ENCODE measurements at places on chromosomes 11 and 22.
A peak's percentile ranks its signal among the peaks of the same experiment; 100 is the strongest.

DNA sequence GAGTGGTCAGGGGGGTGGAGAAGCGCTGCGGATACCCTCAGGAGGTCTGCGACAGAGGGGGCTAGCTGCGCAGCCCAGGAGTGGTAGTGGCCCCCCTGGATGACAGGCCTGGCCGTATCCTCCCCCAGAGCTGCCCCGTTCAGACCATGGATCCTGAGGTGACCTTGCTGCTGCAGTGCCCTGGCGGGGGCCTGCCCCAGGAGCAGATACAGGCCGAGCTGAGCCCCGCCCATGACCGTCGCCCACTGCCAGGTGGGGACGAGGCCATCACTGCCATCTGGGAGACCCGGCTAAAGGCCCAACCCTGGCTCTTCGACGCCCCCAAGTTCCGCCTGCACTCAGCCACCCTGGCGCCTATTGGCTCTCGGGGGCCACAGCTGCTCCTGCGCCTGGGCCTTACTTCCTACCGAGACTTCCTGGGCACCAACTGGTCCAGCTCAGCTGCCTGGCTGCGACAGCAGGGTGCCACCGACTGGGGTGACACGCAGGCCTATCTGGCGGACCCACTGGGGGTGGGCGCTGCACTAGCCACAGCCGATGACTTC, 505 bp downstream of the NUDT22 start:
- peak; percentile 46 for DNase-seq

DNA sequence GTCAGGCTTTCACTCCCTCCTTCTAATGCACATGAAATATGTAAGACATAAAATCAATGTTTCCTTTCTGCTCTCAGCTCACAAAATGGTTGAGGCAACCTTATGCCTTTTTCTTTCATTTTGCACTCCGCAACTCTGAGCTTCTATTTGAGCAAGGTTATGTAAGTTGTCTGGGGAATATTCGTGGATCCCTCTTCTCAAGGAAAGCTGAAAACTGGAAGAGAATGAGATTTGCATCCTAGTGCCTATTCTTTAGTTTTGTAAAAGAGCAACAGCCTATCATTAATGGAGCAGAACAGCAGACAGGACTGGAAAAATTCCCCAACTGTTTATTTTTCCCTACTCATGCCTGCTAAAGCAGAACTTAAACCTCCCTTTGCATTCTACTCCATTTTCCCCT, 141.7 kb downstream of the FAM76B start:
- DNase-seq, result no peak

DNA sequence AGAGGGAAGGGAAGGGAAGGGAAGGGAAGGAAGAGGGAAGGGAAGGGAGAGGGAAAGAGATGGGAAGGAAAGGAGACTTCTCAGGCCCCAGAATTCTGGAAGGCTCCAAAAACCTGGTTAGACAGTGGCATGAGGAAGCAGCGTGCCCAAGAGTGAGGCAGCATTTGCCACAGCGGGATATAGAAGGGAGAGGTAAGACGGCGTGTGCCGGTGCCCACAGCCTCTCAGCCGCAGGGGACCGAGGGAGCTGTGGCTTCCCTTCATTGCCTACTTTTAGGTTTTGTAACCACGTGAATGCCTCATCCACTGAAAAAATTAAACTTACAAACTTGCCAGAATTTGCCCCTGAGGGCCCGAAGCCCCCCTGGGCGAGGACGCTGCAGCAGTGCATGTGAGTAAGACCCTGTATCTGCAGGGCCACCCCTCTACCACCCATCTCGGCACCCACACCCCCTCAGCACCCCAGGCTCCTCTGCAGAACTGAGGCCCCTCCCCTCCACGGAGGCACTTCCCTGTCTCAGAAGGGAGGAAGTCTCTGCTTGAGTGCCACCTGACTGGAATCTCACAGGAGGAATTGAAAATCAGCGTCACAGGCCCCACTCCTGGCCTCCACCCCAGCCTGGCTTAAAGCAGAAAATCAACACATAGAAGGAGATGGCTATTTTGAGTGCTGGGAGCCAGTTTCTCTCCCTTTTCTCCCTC, 58.1 kb downstream of the LINC01488 start:
- no peak for DNase-seq

GRCh38 chr22:45349916-45350315, 40.2 kb downstream of the FAM118A start:
- no peak for DNase-seq

GRCh38 chr11:43788421-43788820, 92.2 kb upstream of the ALKBH3 start:
- no peak for DNase-seq

GRCh38 chr11:12134236-12134585, 23.8 kb downstream of the MICAL2 start:
- DNase-seq, result no peak

GRCh38 chr11:22930816-22931594, 70.7 kb upstream of the CCDC179 start:
- no peak for DNase-seq

DNA sequence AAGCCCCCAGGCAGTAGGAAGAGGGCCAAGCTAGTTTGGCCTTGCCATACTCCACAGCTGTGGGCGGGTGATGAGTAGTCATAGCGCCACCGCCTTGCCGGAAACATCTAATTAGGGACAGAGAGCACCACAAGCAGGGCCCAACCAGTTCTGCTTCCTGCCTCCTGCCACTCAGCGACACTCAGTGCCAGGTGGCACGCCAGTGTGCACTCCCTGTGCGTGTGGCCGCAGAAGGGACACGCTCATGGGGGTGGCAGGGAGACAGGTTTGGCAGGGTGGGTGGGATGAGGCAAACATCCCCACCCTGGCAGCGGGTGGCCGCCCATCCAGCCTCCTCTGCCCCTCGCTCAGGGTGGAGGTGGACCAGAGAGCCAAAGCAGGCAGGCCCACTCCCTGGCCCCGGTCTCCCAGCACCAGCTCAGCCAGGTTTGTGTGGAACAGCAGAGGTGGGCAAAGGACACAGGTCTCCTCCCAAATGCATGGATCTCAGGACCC, 4.9 kb downstream of the OVOL1 start:
- peak; percentile 42 for DNase-seq

DNA sequence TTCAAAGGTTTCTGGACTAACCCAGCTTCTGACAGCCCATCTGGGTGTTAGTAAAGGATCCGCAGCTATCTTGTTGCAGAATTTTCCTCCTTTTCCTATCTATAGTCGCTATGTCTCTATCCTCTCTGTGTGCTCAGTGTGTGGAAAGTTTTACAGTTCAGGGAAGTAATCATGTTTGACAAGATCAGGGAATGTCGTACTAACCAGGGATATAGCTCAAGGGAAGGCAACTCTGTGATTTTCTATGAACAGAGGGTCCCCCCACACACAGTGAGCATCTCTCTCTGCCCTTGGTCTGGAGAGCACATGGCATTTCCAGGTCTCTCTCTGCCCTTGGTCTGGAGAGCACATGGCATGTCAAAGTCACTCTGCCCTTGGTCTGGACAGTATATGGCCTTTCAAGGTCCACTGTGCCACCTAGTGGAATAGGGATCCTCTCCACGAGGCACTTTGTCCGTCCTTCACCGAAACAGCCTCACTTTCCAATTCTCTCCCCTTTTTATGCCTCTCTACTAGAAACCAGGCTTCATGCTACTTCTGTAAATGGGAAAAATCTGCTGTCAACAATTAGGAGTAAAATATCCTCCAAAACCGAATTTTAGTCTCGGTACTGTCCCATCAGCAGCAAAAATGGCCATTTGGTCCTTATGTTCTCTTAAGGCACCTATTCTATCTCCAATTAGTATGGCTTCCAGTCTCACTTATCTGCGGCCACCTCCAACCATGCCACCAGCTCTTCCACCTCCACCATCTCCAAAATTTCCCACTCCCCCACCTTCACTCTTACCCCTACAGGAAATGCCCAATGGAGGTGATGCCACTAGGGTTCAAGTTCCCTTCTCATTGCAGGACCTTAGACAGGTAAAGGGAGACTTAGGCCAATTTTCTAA, 88.7 kb downstream of the IGLL5 start:
- no peak for DNase-seq

GRCh38 chr11:131924457-131925201, 554.2 kb downstream of the NTM start:
- no peak for DNase-seq

- DNase-seq, result no peak
Measured at GRCh38 chr11:71425860-71426259, 22.3 kb downstream of the DHCR7 start.

- no peak for DNase-seq
Measured at GRCh38 chr11:65899356-65900124, 648 bp downstream of the FOSL1 start.

DNA sequence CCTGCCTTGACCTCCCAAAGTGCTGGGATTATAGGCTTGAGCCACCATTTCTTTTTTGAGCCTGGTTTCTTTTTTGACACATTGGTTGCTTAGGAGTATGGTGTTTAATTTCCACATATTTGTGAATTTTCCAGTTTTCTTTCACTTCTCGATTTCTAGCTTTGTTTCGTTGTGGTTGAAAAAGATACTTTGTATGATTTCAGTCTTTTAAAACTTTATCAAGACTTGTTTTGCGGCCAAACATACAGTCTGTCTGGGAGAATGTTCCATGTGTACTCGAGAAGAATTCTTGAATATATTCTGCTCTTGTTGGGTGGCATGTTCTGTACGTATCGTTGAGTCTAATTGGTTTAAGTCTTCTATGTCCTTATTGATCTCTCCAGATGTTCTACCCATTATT, 20.8 kb downstream of the SHANK3 start:
- no peak for DNase-seq

DNA sequence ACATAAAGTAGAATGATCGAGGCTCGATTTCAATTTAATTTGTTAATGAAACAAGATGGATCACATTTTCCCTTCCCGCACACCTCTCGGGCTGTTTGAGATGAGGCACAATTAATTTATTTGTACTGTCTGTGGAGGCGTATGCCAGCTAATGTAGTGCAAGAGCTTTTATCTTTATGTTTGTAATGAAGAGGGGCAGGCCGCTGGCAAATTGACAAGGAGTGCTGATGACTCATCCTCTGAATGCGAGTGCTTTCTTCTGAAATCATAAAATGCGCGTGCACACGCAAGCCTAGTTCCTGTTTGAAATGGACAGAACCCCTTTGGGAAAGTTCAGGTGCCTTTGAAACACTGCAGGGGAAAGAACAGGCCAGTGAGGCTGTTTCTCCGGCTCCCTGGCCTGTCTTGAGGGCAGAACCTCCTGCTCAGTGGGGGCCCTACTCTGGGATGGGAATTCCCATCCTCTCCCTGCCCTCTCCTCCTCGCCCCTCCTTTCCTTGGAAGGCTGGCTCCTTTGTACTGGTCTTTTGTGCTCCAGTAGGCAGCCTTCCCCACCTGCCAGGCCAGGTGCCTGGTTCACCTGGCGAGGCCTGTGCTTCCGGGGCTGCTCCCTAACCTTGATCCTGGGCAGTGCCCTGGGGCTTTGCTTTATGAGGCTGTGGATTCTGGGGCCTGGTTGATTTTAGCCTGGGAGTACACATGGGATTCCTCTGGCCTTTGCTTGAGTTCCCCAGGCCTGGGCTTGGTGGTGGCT, 50.3 kb downstream of the TEAD1 start:
- DNase-seq, result no peak

DNA sequence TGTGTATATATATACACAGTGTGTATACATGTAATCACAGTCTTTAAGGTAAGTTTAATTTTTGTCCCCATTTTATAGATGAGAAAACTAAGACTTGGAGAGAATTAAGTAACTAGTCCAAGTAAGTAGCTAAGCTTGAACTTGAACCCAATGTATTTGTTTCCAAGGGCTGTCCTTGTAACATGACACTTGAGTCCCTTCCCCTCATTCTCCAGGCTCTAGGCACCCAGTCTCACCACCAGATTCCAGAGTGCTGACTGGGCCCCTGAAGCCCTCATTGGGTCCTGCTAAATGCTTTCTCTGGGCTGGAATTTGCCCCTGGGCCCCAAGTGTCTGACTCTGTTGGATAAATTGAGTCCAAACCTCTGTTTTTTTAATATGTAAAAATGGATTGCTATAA, 45.5 kb downstream of the ADM start:
- DNase-seq, result no peak

- DNase-seq, result no peak
Measured at GRCh38 chr11:17558916-17559315, 11.9 kb downstream of the OTOG start.

- no peak for DNase-seq
Measured at GRCh38 chr11:44733877-44734276, 7.1 kb downstream of the TSPAN18 start.

DNA sequence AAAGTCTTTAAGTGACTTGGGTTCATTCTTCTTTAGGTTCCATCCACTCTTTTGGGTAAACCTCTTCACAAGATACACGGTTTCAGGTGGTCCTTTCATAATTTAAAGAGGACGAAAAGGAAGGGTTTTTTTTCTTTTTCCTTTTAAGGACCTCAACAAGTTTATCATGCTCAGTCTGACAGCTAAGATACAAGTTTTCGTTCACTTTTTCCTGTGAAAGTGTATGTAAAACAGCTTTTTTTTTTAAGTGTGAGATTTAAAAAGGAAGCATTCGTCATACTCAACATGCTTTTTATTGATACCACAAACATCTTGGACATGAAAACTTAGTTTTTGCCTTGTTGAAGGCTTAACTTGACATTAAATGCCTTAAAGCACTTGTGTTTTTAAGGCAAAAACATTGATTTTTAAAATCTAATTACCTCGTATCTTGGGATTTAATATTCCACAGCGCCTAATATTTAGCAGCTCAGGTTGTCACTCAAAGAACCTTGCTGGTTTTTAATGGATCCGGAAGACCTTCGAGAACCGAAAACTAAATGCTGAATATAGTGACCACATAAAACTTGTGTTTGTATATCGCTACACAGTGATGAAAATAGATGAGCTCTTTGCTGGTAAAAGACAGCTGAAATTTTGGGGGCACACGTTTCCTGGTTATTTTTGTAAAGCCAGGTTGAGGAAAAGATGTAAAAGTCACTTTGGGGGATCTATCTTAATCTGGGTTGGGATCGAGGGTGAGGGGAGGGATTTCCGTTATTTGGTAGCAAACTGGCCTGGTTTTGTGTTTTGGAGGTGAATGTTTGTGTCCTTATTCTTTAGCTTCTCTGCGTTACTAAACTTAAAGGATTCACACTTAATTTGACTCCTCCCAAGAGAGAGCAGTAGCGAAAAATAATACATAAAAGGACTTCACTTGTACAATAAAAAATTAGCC, 2.3 kb downstream of the PCF11 start:
- DNase-seq, result no peak

- DNase-seq, result no peak
Measured at GRCh38 chr11:3907590-3907989, 52.1 kb downstream of the STIM1 start.

DNA sequence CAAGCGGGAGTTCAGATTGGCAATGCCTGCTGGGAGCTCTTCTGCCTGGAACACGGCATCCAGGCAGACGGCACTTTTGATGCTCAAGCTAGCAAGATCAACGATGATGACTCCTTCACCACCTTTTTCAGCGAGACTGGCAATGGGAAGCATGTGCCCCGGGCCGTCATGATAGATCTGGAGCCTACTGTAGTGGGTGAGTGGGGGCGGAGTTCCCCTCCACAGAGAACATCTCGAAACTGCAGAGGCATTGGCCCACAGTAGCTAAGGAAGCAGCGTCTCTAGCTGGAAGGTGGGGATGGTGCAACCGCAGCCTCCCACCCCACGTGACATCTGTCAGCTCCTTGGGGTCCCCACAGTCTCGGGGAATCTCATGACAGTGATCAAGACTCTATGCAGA, 10.9 kb downstream of the TUBA8 start:
- no peak for DNase-seq

Measured in T-cell (primary cell).